Fibroblast of the aortic adventitia (primary cell): ENCODE measurements at places on chromosomes 13 and 19.

- no peak for DNase-seq
Observed at GRCh38 chr13:27024776-27025492, 146.7 kb downstream of the USP12 start.

- DNase-seq: no peak
Observed at GRCh38 chr13:89568746-89569145, 1778.7 kb upstream of the MIR17HG start.

GRCh38 chr19:11166281-11167142, 10.9 kb upstream of the SPC24 start:
- peak; percentile 74 for DNase-seq

- DNase-seq: peak; percentile 70
Observed at GRCh38 chr13:113275387-113275786, 21.7 kb upstream of the LAMP1 start.

DNA sequence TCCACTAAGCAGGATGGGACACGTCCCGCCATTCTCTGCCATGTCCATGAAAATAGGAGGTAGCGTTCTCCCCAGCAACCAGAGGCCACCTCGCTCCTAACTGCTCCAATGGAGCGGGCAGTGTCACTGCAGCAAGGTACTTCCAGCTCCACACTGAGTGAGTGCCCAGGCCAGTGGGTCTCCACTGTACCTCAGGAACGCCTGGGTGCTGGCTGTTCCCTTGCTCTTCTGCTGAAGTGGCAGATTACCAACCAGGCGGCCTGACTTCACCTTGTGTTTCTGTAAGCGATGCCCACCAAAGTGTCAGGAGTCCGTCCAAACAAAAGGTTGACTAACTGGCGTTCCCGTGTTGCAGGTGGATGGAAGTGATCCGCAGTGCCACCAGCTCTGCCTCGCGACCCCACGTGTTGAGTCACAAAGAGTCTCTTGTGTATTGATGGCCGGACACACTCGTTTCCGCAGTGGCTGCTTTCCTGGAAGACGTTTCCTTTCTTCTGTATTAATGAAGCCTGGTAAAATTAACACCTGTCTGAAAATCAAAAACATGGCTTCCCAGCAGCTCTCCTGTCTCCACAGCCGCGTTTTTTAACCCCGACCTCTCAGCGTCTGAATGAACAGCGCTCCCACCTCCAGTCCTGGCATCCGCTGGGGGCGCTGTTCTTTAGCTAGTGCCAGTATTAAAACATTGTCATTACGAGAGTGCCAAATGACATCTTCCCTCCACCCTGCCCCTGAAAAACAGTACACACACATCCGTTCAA, 128.8 kb downstream of the STK24 start:
- no peak for DNase-seq

DNA sequence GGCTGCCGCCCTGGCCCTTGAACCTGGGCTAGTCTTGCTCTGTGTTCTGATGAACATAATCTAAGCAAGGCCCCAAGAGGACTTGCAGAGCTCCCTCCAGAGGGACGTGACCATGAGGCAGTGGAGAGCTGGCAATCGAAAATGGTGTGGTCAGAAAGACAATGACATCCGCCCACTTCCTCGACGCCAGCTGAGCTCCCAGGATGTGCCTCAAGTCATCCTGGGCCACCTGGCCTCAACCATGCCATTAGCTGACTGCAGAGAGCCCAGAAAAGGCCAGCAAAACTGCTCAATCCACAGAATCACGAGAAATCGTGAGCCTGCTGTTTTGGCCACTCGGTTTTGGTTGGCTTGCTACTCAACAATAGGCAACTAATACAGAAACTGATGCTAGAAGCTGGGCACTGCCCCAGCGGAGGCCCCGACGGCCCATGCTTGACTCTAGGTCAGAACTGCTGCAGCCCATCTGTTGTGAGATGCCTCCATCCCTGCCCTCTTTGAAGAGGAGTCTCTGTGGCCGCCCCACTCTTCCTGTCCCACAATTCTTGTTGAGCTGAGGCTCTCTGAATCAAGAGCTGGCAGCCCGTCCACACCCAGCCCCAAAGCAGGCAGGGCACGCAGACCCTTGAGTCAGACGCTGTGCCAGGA, 53.3 kb downstream of the STK24 start:
- no peak for DNase-seq

DNA sequence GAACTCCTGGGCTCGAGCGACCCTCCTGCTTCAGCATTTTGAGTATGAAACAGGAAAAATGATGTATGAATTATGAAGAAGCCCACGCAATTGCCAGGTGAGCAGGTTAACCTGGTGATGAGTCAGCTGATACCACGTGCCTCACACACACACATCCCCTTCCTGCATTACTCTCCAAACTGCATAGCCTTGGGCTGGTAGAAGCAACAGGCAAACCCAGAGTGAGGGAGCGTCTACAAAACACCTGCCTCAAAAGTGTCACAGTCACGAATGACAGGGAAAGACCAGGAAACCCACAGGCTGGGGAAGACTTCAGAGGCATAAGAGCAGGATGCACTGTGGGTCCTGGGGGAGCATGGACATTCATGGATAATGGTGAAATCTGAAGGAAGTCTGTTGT, 192.8 kb upstream of the IRS2 start:
- no peak for DNase-seq

- DNase-seq: no peak
Observed at GRCh38 chr13:108281901-108282300, 12.4 kb downstream of the TNFSF13B start.

GRCh38 chr13:76148926-76149325, 512.8 kb downstream of the LMO7 start:
- DNase-seq: peak; percentile 74

DNA sequence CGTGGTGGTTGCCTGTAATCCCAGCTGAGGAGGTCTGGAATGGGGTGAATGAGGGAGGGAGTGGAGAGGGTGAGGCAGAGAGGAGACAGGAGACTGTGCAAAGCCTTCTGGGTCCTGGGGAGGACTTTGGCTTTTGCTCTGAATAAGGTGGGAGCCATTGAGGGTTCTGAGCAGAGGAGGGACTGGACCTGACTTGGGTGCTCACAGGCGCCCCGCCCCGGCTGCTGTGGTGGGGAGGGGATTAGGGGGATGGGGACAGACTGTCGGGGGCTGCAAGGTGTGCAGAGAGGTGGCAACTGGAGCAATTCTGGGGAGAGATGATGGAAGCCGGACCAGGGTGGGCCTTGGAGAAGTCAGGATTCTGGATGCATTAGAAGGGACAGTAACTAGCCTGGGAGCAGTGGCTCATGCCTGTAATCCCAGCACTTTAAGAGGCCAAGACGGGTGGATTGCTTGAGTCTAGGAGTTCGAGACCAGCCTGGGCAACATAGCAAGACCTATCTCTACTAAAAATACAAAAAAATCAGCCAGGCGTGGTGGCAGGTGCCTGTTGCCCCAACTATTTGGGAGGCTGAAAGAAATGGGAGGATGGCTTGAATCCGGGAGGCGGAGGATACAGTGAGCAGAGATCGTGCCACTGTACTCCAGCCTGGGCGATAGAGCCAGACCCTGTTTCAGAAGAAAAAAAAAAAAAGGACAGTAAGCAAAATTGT, 16.1 kb upstream of the NANOS3 start:
- no peak for DNase-seq

DNA sequence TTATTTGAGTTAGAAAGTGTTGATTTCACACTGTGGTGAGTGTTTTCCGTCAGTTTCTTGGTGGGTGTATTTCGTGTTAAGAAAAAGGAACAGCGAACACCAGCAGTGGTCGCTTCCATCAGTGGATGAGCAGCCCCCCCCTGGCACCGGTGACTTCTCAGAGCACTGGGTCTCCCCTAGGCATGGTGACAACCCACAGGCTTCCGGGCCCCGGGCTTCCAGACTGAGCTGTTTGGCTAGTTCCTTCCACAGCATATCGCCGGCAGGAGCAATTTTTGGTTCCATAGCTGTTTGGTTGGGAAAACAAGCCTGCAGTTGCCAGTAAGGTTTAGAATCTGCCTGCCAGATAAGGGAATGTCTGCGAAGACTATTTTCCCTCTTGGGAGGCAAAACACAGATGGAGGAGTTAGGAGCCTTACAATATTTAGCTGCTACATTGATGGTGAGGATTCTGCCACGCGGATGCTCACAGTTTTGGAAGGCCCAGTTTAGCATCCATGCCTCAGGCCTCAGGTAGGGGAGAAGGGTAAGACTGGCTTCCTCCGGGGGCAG, 18.7 kb upstream of the ZNF536 start:
- no peak for DNase-seq

GRCh38 chr19:18119717-18120105, 22.1 kb downstream of the MAST3 start:
- DNase-seq: no peak

GRCh38 chr19:3475449-3475848, 4.9 kb downstream of the SMIM24 start:
- no peak for DNase-seq

- DNase-seq: no peak
Observed at GRCh38 chr13:90448466-90449037, 898.9 kb upstream of the MIR17HG start.

GRCh38 chr13:48412881-48413351, at the start of gene LPAR6:
TSS of gene LPAR6 (minus strand) at chr13:48413113. CDS start at chr13:48412423, 690 bp downstream.
- DNase-seq: peak; percentile 79

GRCh38 chr19:13053761-13054625, 48.7 kb downstream of the LYL1 start:
- DNase-seq: peak; percentile 97

DNA sequence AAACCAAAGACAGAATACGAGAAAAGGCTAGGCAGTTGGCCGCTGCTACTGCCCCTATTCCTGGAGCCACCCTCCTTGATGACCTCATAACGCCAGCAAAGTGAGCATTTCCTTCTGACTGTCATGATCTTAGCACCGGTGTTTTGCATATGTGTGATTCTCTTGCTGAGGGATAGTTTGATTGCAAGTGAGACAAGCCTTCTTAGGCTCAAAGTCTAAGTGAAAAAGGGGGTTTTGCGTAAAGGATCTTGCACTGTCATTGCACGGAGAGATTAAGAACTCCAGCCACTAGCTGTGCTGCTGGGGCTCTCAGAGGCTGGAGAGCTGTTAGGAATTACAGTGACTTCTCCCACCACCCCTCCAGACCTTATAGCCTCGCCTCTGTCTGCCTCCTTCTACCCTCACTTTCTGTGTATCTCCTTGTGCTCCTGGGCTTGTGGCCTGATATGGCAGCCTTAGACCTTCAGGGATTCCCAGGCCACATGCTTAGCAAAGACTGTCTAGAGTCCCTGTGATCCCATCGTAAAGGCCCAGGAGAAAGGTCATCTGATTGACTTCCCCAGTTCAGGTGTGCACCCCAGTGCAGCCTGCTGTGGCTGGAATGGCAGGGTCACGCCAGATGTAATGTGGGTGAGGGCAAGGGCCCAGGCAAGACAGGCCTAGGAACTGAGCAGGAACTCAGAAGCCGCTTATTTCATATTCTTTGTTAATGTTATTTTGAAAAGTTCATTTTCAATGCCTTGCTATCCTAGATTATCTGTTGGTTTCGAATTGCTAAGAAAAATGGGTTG, 12.6 kb downstream of the GPATCH1 start:
- DNase-seq: no peak

DNA sequence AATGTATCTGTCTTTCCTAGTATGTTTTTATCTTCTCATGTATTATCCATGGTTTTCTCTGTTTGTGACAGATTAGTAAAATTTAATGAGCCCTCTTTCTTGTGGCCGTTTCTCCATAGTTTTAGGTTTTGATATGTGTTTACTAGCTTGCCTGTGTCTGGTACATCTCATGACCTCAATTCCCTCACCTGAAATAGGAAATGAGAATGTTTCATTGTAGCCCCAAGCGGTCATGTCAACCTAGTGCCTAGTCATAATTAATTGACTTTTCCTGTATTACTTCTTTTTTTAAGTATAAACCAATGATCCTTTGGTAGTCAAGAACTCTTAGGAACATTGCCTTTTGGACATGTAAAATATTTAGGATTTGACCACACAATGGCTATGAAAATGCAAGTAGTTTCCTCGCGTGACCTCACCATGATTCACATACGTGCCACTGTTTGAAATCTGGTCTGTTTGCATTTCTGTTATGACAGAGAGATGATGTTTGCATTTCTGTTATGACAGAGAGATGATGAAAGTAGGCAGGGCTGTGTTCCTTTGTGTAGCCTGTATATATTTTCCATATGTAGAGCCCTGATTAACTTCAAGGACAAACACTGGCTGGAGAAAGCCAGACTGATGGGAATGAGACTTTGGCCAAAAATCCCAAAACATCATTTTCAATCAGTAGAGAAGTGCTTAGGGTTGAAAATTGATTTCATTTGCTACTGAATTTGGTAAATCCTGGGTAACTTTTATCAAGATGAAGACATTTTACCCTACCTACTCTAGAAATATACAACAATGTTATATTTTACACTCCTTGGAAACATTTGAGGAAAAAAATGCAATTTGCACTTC, 104.8 kb downstream of the TNFRSF19 start:
- DNase-seq: peak; percentile 88

GRCh38 chr19:47865166-47865565, 6.1 kb downstream of the TPRX2 start:
- DNase-seq: no peak

GRCh38 chr13:99429670-99430069, 71.6 kb upstream of the TM9SF2 start:
- no peak for DNase-seq

DNA sequence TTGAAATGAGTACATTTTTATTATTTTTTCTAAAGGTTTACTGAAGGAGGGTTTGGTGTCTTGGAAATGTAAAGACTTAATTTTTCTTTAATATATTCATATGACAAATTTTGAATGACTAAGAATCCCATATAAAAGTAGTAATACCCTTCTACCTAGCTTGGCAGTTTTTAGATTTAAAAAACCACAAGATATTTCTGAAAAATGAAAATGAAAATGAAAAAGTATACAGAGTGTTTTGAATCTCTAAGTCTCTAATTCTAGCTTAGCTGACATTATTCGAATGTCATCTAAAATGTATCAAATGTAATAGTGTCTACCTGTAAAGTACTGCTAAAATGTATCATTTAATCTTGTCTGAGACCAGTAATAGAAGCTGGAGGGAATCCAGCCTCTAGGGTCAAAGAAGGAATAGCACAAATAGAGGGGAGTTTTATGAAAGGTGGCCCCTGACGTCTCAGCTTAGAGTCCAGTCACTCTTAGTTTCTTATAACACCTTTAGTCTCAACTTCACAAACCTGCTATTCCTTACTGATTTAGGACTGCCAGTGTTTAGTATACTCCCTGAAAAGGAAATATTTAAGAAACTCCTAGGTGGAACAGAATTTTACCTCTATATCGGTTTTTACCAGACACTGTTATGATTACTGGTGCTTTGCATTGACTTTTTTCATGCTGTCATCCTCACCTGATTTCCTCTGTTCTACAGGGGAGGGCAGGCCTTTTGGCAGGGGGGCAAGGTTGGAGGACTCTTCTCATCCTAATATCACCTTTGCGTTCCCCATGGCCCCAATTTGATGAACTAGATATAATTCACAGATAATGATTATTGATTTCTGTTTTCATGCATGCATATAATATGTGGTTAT, 16.2 kb upstream of the MIR17HG start:
- DNase-seq: no peak
